ENCODE measurements at places on chromosomes 16 and 17.

- DNase-seq, result no peak
Observed at GRCh38 chr16:4016658-4017057, 99.6 kb downstream of the ADCY9 start.

DNA sequence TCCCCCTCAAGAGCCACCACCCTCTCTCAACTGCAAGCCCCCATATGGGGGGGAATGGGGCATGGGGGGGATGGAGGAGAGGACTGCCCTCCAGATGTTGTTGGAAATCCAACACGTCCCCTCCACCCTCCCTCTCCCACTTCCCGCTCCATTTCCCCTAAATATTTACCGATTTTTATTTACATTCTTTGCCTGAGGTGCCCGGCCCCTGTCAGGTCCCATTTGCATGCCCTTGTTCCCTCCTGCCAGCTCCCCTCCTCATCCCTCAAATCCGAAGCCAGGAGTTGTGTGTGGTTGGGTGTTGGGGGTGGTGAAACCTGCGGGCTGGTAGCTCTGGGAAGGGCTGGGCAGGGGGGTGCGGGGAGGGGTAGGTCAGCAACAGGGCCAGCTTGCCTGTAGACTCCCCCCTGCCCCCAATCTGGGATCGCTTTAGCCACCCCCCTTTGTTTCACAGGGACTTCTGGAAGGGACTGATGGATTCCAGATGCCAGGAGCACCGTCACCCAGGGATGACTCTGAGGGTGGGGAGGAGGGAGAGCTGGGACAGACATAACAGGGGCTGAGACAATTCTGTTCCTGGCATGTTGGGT, 39.7 kb upstream of the NGFR start:
- no peak for DNase-seq

GRCh38 chr16:57940382-57940966, 30.5 kb downstream of the CNGB1 start:
- DNase-seq, result no peak

GRCh38 chr17:64074704-64075426, 54.4 kb upstream of the ICAM2 start:
- DNase-seq, result no peak

GRCh38 chr16:57594531-57595031, 33.8 kb upstream of the ADGRG1 start:
- DNase-seq, result no peak

GRCh38 chr17:40524243-40524965, 23.0 kb upstream of the TNS4 start:
- no peak for DNase-seq

GRCh38 chr17:50064253-50065001, 8.5 kb downstream of the ITGA3 start:
- DNase-seq, result no peak

DNA sequence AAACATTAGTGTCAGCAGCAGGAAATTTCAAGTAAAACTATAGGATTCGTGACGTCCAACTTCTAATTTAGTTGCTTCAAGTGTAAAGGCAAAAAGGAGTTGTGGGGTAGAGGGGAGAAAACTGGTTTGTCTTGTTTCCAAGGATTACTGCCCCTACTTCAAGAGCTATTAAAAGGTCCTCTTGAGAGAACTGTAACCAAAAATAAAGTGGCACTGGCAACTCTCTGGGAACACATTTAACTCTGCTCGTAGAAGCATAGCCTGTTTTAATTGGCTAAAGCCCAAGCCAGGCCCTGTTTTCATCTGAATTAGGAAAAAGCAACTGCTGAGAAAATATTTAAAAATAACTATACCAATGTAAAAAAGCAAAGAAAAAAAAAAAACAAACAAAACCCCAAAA, 51.8 kb upstream of the AKAP1 start:
- no peak for DNase-seq

DNA sequence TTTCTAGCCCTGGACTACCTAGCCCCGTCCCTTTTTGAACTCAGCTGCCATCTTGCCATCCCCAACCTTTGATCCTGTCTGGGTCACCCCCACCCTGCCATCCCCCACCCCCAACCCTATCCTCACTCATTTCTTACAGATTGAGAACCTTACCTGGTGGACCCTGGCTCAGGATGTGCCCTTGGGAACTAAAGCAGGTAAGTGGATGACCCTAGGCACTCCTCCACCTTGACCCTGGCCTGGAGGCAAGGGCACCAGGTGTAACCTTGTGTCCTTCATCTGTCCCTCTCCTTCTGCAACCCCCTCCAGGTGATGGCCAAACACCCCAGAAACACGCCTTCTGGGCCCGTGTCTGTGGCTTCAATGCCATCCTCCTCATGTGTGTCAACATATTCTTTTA, 15.5 kb upstream of the FAM83G start:
- DNase-seq, result no peak

DNA sequence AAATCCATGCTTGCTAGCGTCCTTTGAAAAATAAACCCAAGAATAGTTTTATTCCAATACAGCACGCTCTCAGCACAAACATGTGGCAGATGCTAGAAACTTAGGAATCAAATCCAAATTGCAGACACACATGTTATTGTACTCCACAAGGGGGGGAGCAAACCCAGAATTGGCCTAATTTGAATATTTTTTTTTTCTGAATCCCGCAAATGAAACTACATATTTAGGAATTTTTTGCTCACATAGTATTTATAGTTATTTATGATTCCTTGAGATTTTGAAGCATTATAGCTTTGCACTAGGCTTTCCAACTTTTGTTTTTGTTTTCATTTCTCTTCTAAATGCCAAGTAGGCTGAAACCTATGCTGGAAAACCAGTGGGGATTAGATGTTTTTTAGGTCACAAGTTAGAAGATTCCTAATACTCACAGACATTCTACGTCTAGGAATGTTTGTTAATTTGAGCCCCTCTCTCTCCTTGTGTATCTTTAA, 59.3 kb upstream of the CDH11 start:
- no peak for DNase-seq

DNA sequence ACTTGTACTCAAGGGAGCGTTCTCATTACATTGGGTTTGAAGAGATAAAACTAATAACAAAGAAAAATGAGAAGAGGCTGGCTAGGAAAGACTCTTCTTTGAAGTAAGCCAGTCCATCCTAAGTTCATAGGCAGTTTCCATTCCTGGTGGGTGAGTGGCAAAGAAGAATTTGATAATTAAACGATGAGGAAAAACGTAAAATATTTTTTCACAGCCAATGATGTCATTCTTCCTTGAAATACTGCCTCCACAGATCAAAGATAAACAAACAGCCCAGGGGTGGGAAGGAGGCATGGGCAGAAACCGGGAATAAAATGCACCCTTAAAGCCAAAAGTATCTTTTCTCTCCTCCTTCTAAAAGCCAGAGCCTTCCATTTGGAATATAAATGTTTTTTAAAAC, 346.6 kb downstream of the PMP22 start:
- no peak for DNase-seq

DNA sequence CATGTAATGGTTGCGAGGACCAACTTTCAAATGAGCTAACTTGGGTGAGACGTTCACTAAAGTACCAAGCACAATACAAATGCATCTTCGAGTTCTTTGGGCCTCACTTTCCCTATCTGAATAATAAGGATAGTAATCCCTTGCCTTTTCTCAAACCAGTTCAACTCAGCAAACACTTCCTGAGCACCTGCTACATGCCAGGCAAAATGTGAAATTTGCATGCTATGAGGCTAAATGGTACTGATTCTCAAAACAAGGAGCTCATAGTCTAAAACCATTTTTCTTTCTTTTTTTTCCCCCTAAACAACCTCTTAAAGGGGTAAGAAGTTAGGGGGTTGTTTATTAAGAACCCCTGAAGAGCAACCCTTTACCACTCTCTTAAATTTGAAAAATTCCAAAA, 101.4 kb upstream of the HLF start:
- DNase-seq, result no peak

DNA sequence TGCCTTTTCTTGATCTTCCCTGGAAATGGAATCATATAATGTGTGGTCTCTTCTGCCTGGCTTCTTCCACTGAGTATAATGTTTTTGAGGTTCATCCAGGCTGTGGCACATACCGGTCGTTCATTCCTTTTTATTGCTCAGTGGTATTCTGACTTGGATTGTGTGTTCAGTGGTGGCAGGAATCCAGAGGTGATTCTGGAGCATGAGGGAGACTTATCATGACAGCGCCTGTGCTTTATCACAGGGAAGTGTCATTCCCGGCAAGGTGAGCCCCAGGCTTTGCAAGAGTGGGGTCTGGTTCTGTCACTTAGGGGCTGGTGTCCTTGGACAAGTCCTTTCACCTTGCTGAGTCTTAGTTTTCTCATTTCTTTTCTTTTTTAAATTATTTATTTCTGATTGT, 53.0 kb downstream of the IRX3 start:
- DNase-seq, result no peak

- DNase-seq, result no peak
Observed at GRCh38 chr16:88045820-88046303, 94.6 kb downstream of the BANP start.

DNA sequence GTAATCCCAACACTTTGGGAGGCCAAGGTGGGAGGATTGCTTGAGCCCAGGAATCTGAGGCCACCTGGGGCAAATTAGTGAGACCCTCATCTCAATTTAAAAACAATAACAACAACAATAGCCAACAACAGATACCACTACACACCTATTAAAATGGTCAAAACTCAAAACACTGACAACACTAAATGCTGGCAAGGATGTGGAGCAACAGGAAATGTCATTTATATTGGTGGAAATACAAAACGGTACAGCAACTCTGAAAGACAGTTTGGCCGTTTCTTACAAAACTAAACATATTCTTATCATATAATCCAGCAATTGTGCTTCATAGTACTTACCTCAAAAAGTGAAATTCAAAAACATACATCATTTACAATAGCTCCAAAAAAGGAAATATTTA, 57.7 kb downstream of the DNAH3 start:
- DNase-seq, result no peak

DNA sequence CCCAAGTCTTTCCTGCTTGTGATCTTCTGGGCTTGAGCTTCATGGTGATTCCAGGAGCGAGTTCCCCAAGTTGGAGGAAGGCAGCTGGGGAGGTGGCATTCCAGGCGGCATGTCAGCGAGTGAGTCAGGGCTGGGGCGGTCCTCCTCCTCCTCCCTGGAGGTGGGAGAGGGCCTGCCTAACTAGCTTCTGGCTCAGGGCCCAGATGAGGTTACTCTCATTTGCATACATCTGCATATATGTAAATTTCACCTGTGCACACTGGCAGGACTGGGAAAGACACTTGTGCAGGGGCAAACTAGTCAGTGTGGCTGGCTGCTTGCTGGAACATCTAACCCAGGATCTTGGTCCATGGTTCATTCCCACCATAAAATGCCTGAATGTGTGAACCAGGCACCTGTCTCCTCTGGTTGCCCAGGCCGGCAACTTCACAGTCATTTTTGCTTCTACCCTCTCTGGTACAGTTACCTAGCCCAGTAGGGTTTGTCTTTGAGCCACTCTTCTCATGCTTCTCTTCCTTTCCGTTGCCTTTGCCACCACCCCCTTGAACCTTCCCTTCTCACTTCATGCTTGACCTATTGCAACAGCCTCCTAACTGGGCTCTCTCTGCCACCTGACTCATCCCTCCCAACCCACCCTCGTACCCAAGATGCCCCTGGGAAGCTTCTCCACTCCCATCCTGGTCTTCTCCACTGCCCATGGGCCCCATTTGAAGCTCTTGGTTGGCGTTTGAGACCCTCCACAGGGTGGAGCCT, 9.6 kb upstream of the DLX4 start:
- no peak for DNase-seq

- DNase-seq, result no peak
Observed at GRCh38 chr16:6125483-6126259, 1028.1 kb upstream of the EEF2KMT start.

- DNase-seq, result no peak
Observed at GRCh38 chr16:15141586-15141985, 47.5 kb upstream of the RRN3 start.

DNA sequence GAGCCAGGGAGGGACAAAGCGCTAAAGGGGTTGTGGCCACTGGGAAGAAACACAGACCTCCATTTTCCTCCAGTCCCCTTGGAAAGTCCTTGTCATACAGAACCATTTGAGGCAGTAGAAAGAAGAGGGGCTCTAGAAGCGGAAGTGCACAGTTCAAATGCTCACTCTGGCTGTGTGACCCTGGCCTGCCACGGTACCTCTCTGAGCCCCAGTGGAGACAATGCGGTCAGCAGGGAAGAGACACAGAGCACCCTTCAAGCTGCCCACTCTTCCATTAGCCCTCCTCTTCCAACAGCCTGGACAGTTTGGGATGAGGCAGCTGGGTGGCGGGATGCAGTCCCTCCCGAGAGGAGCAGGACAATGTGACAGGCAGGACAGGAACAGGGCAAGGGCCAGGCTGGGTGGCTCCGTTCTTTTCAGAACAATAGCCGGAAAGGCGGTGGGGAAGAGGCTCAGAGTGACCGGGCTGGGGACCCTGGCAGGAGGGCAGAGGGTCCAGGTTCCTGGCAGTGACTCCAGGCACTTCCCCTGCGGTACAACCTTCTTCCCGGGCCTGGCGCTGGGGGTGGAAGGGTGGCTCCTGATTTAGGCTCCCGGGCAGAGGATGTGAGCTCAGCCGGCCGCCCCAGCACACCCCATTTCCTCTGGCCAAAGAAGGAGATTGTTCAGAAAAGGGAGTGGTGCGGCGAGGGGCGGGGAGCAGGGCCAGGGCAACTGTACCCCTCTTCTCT, 5.6 kb downstream of the CASKIN2 start:
- no peak for DNase-seq

- no peak for DNase-seq
Observed at GRCh38 chr16:50842589-50842988, 100.7 kb downstream of the CYLD start.

GRCh38 chr17:14784997-14785696, 480.0 kb downstream of the PMP22 start:
- DNase-seq, result no peak
